ENCODE measurements at places on chromosomes 13 and 19.

- DNase-seq, result no peak
These were observed 7.0 kb downstream of the RCN3 start for GRCh38 chr19:49534632-49535385.

DNA sequence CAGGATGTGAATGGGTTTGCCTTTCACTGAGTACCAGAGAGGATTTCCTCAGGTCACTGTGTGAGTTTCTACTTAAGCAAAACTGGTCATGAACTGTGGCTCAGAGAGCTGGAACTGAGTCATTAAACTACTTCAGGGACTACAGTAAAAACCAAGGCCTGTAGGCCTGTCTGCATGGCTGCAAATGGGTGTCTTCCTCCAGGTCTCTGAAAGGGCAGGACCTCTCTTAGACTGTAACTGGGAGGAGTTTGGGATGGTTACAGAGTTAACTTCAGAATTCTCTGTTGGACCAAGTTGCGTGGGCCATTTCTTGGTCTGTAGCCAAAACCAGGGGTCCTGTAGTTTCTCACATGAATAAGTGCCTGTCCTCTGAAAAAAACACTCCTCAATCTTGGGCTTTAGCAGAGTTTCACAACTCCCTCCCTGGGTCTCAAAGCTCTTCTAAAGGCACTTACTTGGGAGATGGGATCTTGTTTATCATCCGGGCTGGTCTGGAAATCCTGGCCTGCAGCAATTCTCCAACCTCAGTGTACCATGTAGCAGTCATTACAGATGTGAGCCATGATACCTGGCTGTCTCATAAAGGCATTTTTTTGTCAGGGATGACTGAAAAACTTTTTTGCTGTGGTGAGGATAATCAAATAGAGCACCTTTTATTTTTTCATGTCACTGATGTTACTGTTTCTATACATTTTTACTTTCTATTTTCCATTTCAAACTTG is 19.7 kb downstream of the ZNF714 start:
- DNase-seq, result no peak

DNA sequence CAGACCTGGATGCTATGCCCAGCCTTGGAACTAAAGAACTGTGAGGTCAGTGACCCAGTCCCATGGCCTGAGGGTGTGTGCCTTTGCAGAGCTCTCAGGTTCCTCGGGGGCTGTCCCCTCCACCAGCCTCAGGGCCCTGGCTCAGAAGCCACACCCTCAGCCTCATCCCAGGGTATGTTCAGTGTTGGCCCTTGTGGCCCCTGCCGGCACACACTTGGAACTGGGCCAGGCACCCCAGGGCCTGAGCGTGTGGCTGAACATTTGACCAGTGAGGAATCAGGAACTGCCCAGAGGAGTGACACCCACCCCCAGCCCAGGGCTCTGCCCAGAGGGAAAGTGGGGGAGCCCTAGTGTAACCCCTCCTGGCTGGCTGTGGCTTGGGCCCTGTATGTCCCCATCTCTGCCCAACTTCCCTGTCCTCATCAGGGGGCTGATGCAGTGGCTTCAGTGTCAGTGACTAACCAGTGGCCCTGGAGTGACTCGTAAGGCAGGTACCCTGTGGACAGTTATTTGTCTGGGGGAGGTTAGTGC is 10.0 kb downstream of the NKPD1 start:
- no peak for DNase-seq

- DNase-seq, result no peak
These were observed 70.8 kb upstream of the PCDH20 start for GRCh38 chr13:61486496-61486895.

DNA sequence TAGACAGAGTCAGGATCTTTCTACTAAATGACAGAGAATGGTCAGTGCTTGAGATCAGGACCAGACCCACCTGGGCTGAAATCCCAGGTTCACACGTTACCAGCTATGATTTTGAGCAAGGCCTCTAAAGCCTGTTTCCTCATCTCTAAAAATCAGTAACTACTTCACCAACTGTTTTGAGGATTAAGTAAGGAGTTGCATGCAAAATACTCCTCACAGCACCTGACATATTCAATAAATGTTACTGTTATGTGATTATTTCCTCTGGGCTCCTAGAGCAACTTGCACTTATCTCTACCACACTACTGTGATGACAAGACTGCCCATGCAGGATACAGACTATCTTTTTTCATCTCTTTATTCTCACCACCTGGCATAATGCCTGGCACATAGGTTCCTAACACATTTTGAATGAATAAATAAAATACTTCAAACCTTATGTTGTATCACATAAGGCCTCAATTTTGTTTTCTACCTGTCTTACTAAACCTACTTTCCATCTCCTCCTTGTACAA is 1.8 kb downstream of the KATNAL1 start:
- no peak for DNase-seq

DNA sequence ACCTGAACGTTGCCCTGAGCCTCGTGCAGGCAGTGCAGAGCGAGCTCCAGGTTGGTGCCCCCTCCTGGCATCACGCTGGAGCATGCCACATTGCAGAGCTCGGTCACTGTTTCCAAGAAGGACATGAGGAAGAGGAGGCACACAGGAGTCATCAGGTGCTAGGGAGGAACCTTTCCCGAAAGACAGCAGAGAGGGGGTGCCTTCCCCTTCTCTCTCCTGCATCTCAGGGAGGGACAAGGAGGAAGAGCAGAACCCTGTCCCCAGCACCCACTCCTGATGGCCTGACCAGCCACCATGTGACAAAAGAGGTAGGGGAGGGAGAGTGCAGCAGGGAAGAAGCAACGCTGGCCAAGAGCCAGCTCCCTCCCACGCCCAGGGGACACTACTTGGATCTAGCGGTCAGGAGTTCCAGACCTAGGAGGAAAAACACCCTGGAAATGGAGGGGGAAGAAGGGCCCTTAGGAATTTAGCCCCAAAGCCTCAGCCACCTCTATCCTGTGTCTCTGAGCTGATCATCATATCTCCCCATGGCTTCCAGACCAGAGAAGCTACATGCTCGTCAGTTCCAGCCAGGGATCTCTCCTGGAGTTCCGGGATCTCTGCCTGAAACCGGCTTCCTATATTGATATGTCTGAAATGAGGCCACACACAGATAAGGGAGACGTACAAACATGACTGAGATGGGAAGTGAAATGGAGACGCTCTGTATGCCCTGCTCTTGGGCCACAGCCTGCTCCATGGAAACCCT is 17.0 kb upstream of the NAPA start:
- no peak for DNase-seq

DNA sequence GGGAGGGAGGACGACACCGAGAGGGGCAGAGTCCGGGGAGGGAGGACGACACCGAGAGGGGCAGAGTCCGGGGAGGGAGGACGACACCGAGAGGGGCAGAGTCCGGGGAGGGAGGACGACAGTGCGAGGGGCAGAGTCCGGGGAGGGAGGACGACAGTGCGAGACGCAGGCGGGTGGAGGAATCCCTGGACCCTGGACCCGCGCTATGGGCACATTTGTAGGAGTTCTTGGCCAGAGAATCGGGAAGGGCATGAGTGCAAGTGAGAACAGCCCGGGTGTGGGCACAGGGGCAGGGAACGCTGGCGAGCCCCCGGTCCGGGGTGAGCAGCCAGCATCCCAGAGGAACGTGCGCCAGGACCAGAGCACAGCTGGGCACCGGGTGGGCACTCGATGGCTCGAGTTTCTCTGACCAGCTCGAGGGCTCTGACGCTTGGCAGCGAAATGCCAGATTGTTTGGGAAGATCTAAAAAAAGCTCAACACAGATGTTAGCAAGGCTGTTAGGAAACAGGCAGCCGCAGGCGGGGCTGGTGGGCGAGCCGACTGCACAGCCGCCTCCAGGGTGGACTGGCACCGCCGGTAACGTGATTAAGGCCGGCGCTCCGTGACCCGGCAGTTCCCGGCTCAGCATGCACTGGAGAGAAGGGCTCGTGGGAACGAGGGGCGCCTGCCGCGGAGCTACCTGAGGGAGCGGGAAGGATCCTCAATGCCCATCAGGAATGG is 17.9 kb upstream of the C2CD4C start:
- no peak for DNase-seq

- DNase-seq, result no peak
These were observed 13.4 kb upstream of the C19orf33 start for GRCh38 chr19:38290631-38291147.

- no peak for DNase-seq
These were observed 236.5 kb downstream of the DCLK1 start for GRCh38 chr13:35894636-35895035.

- no peak for DNase-seq
These were observed 128.2 kb downstream of the TBC1D4 start for GRCh38 chr13:75353781-75354193.

GRCh38 chr13:31504918-31505317 is 234.4 kb upstream of the RXFP2 start:
- no peak for DNase-seq

GRCh38 chr13:95677564-95678266 is 776 bp downstream of the DNAJC3 start:
- DNase-seq, result no peak
